ENCODE measurements at places on chromosomes 5 and 9.
A peak's percentile ranks its signal among the peaks of the same experiment; 100 is the strongest.

DNA sequence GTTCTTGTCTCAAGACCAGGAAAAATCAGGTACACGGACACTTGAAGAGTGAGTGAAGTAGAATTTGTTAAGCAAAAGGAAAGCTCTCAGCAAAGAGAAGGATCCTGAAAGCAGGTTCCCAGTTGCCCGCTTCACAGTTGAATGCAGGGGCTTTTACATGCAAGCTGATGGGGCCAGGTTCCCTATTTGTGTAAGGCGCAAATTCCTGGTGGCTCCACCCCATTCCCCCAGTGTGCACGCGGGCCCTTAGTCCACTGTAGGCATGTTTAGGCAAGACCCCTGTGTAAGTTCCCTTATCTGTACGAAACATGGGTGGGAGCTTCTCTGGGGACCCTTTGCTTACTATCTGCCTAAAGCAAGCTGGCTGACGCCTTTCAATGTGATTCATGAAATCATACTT is 2.7 kb upstream of the AGTPBP1 start:
- no peak for DNase-seq

DNA sequence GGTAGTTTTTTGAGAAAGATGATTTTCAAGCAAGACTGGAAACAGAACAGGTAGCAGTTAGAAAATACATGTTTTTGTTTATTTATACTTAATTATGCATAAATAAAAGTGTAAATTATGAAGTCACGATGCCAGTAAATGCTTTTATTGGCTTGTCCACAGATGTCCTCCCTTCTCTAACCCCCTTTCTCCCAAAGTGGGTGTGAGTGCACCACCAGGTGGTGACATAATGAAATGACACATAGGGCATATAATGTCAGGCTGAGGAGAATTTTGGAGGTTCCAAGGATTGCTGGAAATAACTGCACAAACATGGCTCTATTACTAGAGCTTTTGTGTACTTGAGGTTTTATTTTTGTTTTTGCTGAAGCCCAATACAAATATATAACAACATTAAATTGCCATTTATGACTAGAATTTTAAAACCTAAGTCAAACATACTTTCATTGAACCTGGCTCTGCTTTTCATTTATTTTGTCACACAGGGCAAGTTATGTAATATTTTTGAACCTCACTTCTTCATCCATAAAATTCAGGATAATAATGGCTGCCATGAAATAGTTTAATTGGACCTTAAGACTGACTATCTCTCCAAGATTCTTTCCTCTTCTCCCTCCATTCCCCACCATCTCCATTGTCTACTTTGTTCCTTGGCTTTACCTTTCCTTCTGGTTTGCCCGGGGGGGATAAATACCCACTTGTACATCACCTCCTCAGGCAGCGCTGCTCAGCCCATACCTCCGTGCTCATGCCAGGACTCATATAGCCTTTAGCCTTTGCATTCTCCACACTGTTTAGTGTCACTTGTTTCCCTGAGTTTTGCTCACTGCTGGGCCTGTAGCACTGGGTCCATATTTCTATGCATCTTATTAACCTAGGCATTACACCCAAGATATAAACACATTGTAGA is 168.8 kb downstream of the PDE4D start:
- no peak for DNase-seq

DNA sequence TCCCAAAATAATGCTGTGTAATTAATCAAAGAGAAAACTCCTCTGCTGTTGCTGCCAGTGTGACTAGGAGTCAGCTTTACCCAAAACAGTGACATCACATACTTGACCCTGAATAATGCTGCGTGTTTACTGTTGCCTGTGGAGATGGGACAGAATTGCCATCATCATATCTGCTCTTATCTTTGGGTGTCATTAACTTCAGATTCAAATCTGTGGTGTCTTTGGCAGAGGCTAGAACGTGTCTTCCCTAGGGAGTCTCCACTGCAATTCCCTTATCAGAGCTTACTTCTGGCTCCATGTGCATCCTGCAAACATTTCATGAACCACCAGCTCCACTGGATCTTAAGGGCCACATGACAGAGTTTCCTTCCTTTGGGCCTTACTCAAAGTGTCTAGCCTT is 88.9 kb upstream of the MRPS30 start:
- no peak for DNase-seq

- DNase-seq: no peak
These were observed 31.9 kb upstream of the SLC6A19 start for GRCh38 chr5:1169211-1170115.

DNA sequence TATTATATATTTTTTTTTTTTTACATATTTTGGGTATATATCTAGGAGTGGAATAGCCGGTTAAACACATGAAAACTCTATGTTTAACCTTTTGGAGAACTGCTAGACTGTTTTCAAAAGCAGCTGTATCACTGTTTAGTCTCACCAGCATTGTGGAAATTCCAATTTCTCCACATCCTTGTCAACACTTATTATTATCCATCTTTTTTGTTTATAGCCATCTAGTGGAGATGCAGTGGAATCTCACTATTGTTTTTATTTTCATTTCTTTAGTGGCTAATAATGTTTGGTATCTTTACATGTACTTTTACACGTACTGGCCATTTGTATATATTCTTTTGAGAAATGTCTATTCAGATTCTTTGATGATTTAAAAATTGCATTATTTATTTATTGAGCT is 22.7 kb upstream of the CCDC180 start:
- no peak for DNase-seq

DNA sequence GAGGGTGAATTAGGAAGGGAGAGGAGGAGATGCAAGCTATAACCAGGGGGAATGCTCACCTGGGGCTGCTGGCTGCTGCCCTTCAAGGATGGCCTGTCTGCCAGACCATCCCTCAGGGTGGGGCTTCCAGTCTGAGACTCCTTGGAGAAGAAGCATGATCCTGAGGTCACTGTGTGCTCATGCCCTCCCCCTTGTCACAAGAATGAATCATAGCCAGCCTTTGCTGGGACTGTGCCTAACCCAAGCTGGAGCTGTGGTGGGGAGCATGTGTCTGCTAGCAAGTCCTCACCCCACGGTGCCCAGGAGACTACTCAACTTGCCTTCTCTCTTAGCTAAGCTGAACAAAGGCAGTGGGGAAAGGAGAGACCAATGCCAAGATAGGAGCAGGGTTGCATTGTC is 463.6 kb downstream of the SPOCK1 start:
- no peak for DNase-seq

DNA sequence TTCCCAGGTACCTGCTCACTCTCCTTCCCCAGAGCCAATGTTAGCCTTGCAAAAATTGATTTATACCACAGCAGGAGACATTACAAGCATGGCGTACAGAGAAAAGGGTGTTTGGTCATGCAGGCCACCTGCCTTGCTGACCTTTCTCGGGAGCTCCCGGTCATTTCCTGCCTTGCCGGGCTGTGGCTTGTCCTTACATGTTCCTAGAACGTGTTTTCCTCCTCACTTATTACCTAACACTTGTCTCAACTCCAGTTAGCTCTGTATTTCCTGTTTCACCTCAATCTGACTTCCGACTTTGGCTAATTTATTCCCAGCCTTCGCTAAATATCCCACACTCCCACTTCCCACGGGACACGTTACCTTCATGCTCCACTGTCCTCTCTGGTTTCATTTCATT is 282.5 kb downstream of the ICE1 start:
- DNase-seq: no peak

DNA sequence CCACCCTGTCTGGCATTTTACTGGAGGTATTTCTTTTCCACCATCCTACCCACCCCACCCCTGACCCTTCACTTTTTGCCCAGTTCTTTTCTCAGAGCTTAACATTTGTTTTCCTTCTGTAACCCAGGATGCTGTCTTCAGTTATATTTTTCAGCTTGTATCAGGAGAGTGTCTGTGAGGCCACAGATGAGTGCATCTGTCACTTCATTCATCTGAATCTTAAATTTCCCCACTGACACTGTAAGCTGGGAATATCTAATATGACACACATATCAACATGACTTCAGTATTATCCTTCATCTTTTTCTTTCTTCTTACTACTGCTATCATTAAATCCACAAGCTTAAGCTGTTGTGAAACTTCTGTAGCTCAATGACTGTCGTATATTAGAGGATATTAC is 4.9 kb downstream of the MARCHF3 start:
- DNase-seq: no peak

GRCh38 chr5:150671509-150672236 is 10.6 kb downstream of the MYOZ3 start:
- peak; percentile 63 for DNase-seq

GRCh38 chr5:6319116-6319515 is 59.2 kb downstream of the MED10 start:
- DNase-seq: no peak

- no peak for DNase-seq
These were observed 261.1 kb upstream of the ADAMTS16 start for GRCh38 chr5:4879075-4879474.

DNA sequence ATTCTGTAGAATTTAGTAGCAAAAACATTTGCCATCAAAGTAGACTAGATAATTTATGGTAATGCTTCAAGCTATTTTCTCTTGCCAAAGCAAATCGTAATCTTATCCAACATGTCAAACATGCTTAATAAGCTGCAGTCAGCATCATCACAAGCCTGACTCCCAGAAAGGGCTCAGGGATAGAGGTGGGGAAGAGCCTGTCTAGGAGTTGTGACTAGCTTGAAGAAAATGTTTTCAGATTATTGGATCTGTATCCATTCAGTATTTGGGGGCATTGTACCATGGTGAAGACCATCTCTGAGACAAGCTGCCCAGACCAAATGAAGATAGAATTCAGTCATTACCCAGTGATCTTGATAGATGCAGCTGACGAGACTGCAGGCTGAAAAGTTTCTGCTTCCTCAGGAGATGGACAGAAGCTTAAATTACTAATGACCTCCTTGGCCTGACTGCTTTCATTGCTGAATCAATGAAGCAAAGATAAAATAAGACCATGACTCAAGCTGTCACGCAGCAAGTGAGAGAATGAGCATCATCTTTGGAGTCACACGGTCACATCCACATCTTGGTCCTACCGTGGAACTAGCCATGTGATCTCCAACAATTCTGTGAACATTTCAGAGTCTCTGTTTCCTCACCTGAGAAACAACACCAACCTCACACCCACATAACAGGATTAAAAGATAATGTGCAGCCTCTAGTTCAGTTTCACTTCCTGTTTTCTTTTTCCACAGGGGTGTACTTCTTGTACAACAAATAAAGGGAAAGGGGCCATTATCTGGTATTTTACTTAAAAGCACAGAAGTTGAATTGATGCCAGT is 9.4 kb downstream of the ERAP2 start:
- no peak for DNase-seq

- DNase-seq: no peak
These were observed 124.6 kb upstream of the MTAP start for GRCh38 chr9:21677834-21678233.

- DNase-seq: no peak
These were observed 209.0 kb downstream of the CSNK1G3 start for GRCh38 chr5:123720955-123721354.

GRCh38 chr9:109133533-109133932 is 13.8 kb upstream of the TMEM245 start:
- no peak for DNase-seq

DNA sequence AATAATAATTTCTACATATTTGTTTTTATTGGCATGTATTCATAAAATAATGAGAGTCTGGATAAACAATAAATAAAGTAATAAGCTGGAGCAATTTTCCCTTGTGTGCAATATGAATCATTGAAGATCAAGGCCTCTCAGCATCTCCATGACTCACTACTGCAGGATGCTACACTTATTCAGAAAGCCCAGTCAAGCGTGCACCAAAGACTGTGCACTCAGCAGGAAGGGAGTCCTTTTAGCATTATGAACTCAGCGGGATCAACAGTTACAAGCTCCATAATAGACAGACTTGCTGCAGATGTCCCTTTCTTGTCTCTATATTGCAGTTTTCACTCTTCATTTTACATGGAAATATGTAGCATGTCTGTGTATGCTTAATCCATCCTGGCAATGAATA is 485.3 kb downstream of the CDH9 start:
- DNase-seq: peak; percentile 0

DNA sequence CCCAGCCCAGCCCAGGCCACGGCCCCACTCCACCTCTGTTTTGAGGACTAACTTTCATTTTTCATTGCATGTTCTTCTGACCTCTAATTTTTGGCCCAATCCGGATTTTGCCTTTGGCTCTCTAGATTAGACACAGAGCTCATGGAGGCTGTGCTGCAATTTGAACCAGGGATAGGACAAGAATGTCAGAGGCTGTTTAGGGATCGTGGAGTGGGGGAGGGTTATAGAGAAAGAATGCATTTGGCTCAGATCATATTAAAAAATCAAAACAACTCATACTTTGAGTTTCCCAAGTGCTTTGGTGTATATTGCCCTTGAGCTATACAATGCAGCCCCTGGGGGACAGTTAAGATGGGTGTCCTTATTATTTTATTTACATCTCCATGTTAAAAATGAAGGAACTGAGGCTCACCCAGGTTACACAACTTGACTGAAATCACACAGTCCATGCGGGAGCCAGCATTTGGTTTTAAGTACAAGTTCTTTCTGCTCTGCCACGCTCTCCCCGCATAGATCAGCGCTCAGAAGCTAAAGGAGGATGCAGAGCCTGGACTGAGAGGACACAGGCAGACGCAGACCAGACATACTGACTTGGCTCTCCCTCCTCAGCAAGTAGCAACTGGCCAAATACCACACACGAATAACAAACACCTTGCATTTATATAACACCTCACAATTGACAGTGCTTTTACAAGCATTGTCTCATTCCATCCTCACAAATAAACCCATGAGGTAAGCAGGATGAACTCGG is 126.4 kb upstream of the RAI14 start:
- no peak for DNase-seq

- no peak for DNase-seq
These were observed 37.8 kb downstream of the OTULIN start for GRCh38 chr5:14702238-14702839.

DNA sequence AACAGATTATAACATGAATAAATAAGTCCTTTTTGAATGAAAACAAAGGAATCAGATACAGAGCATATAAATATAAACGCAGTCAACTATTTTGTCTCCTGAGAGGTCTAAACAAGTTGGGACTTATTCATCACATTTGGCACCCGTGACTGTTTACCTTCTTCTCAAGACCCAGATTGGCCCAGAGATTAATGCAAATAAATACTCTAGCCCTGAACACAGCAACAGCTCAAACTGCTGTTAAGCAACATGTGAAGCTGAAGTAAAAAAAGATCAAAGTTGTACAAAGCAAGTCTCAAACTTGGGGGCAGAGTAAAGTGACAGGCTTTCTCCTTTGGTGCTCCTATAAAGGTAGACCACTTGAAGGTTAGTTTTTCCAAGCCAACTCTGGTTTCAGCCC is 95.0 kb upstream of the NR5A1 start:
- no peak for DNase-seq

Data from kidney (tissue), 22 donors.